ENCODE measurements at places on chromosomes 2 and 18. TPM values are rescaled to one million over a fixed set of nuclear protein-coding genes. Genes with fewer than 3 reads are reported as not detected.
A peak's percentile ranks its signal among the peaks of the same experiment; 100 is the strongest.

RFX8 gene
- 0.14 TPM for total RNA-seq

ELOA2 gene
- total RNA-seq, result not detected

GRCh38 chr18:47113796-47114540 is 36.3 kb downstream of the HDHD2 start:
- no peak overlapping the region for H3K27ac ChIP-seq
- peaks cover 33% of the 10 kb centered on the region for H3K36me3 ChIP-seq
- H3K27me3 ChIP-seq, result no peaks in the 10 kb centered on the region
- no peak overlapping the region for H3K4me3 ChIP-seq
- no peak for DNase-seq
- peaks cover 8% of the 10 kb centered on the region for H3K4me1 ChIP-seq

DNA sequence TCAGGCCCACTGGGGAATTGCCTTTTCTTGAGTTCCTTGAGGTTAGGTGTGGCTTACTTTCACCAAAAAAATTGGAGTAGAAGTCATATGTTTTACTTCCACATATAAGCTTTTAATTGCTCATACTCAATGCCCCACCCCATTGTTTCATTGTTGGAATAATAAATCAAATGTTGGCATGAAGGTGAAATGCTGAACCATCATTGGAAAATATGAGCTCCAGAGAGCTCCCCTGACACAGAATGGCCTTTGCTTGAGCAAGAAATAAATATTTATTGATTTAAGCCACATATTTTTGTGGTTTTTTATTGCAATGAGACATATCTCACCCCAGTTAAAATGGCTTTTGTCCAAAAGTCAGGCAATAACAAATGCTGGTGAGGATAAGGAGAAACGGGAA is 167.3 kb upstream of the SRD5A2 start:
- H3K27me3 ChIP-seq, result no peaks in the 10 kb centered on the region
- no peaks in the 10 kb centered on the region for H3K4me1 ChIP-seq
- DNase-seq, result no peak
- no peak overlapping the region for H3K4me3 ChIP-seq
- no peaks in the 10 kb centered on the region for H3K36me3 ChIP-seq

DNA sequence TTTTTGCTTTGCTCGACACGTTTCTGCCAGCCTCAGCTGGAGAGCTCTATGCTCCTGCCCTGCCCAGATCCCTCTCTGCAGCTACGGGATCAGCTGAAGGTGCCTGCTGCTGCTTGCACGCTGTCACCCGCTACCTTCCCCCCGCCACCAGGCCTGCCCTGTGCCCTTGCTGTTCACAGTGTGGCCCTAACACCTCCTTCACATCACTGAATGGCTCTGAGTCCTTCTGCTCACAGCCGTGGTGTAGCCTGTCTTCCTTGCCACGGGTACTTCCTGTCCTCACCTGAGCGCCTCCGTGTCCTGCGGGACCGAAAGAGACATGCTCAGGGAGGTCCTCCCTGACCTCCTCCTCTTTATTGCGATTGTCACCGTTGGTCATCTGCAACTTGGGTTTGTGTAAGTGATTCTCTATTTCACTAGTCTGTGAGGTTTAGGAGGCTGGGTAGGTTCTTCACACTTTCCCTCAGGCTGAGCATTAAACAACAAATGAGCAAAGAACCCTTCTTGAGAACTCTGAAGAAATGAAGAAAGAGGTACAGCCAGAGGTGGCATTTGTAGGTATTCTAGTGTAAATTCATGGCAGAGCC is 127.5 kb downstream of the NCK2 start:
- no peaks in the 10 kb centered on the region for H3K36me3 ChIP-seq
- no peak overlapping the region for H3K4me3 ChIP-seq
- H3K27ac ChIP-seq, result no peak overlapping the region
- no peaks in the 10 kb centered on the region for H3K27me3 ChIP-seq
- DNase-seq, result no peak

RFTN2 gene
- 10.5 TPM for total RNA-seq

ZNF512 gene
- 34.8 TPM for total RNA-seq

GRCh38 chr18:8773980-8774379 is 68.6 kb downstream of the MTCL1 start:
- H3K36me3 ChIP-seq, result no peaks in the 10 kb centered on the region
- peaks cover 4% of the 10 kb centered on the region for H3K27me3 ChIP-seq
- peak; percentile 62 for DNase-seq
- H3K4me1 ChIP-seq, result no peaks in the 10 kb centered on the region
- H3K4me3 ChIP-seq, result no peak overlapping the region
- no peak overlapping the region for H3K27ac ChIP-seq

DNA sequence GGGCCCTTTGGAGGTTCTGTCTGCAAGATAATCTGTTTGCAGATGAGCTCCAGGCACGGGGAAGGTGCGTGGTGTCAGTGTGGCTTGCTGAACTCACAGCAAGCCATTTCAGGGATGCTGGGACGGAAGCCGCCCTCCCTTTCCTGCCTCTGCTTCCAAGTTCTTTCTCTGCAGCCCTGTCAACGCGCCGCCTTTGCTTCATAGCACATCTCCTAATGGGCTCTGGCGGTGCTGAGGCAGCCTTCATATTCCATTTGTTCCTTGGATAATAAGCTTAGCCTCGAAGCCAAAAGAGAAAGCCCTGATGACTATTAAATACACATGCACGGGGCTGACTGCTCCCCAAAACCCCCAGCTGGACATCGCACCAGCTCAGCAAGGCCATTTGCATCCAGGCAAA is 81.7 kb upstream of the TAF1B start:
- H3K4me3 ChIP-seq, result no peak overlapping the region
- no peaks in the 10 kb centered on the region for H3K36me3 ChIP-seq
- H3K27me3 ChIP-seq, result no peaks in the 10 kb centered on the region
- H3K27ac ChIP-seq, result no peak overlapping the region
- DNase-seq, result no peak
- H3K4me1 ChIP-seq, result no peaks in the 10 kb centered on the region

SP140 gene
- total RNA-seq, result 0.06 TPM

CNRIP1 gene
- total RNA-seq, result 16.6 TPM

DNA sequence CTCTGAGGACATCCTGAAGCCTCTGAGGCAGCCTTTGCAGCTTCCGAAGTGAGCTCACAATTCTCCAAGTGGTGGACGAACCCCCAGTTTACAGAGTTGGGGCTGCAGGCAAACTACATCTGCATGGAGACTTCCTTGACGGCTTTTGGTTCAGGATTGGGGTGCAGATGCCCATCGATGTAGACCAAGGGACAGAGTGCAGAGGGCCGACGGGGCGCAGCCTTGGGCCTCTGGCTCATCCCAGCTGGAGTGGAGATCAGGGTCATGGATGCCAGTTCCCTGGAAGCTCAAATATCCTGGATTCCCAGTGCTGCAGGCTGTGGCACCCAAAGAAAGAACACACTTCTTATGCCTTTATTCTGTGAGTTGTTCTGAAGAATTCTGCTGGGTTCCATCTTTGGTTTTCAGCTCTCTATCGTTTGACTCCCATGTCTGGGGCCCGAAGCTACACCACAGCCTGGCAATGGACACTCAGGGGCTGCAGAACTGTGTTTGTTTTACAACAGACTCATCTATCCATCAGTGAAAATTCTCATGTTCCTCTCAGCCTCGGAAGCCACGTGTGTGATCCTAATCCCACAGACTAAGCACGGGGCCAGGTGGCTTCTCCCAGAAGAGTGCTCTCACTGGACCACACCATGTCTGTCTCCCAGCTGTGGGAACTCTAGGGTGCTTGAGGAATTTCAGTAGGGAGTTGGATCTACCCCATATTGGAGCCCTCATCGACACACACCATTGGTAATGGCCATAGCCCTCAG is 414.1 kb upstream of the MYT1L start:
- no peaks in the 10 kb centered on the region for H3K27me3 ChIP-seq
- DNase-seq, result no peak
- no peaks in the 10 kb centered on the region for H3K36me3 ChIP-seq
- H3K4me1 ChIP-seq, result no peaks in the 10 kb centered on the region

SFTPB gene
- not detected for total RNA-seq

BCL11A gene
- 2.9 TPM for total RNA-seq

LRRC30 gene
- not detected for total RNA-seq

GRCh38 chr2:219722276-219722879 is 94.9 kb downstream of the SLC4A3 start:
- no peak for DNase-seq
- no peak overlapping the region for H3K27ac ChIP-seq
- no peaks in the 10 kb centered on the region for H3K36me3 ChIP-seq

DNA sequence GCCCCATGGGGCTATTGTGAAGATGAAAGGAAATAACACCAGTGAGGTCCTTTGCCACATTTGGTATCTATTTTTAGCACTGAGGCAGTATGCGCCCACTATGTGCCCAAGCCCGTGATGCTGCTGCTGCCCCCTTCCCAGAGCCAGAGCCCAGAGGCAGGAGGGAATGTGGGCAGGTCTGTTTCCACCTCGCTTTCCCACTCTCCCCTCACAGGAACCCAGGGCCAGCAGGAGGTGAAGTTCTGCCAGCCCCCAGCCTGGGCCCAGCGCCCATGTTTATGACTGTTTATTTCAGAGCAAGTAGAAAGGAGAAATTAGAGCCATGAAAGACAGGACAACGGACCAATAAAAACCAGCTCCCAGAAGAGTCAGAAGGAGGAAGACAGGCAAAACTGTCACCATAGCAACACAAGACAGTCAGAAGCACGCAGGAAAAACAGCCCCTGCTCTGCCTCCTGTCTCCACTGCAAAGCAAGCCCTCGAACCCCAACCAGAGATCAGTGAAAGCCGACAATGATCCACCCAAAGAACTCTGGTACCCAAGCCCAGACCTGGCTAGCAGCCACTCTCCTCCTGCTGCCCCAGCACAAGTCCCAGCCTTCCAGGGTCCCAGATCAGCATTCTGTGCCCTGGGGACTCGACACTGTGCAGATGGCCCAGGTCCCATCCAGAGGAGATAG is 1.4 kb downstream of the CYRIA start:
- H3K4me1 ChIP-seq, result peaks cover 56% of the 10 kb centered on the region
- H3K27ac ChIP-seq, result peak overlapping the region; percentile 69
- H3K36me3 ChIP-seq, result no peaks in the 10 kb centered on the region
- H3K4me3 ChIP-seq, result peak overlapping the region; percentile 79
- peak; percentile 89 for DNase-seq
- H3K27me3 ChIP-seq, result no peaks in the 10 kb centered on the region

SERPINB13 gene
- total RNA-seq, result not detected

PDCD1 gene
- 0.23 TPM for total RNA-seq

MRPL33 gene
- 1,020 TPM for total RNA-seq

LCT gene
- total RNA-seq, result not detected

CD8B gene
- total RNA-seq, result 0.49 TPM

DNA sequence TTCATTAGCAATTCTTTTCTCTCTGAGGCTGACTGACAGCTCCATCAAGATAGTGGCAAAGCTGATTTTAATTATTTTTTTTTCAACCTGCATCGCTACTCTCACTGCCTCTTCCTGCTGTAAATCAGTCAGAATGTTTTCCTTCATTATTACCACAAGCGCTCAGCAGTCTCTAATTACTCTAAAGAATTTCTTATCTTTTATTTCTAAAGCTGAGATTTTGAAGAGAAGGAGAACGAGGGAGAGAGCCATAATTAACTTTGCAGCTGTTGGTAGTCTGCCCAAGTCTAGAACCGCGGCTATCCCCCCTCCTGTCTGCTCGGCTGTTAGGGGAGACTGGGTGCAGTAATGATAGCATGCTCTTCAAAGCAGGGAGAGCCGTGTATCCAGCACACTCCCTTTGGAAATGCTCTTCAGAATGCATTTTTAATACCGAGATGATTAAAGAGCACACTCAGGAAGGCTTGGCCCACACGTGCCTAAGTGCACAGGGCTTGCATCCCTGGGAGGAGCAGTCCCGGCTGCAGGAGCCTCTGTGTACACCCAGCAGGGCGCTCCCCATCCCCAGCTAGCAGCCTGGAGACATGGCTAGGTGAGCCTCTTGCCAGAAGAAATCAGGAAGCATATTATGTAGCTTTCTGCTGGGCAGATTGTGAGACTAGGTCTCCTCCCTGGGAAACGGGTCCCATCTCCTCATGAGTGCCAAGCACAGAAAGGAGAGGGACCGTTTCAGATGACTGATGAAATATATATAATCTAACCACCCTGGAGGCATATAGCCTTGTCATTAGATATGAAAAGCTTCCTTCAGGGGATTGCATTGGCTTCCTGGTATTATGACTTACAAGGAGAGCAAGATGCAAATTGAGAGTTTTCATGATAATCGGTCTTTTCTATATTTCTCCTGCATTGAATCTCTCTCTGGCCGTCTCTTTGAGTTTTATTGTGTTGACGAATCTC is 555.2 kb downstream of the CMPK2 start:
- no peak overlapping the region for H3K27ac ChIP-seq
- no peaks in the 10 kb centered on the region for H3K27me3 ChIP-seq
- no peaks in the 10 kb centered on the region for H3K36me3 ChIP-seq
- H3K4me3 ChIP-seq, result no peak overlapping the region

- DNase-seq, result no peak
- no peak overlapping the region for H3K4me3 ChIP-seq
- H3K36me3 ChIP-seq, result no peaks in the 10 kb centered on the region
Measured at GRCh38 chr2:199309411-199309810, 148.3 kb downstream of the SATB2 start.

FAM136A gene
- 23.2 TPM for total RNA-seq

DNA sequence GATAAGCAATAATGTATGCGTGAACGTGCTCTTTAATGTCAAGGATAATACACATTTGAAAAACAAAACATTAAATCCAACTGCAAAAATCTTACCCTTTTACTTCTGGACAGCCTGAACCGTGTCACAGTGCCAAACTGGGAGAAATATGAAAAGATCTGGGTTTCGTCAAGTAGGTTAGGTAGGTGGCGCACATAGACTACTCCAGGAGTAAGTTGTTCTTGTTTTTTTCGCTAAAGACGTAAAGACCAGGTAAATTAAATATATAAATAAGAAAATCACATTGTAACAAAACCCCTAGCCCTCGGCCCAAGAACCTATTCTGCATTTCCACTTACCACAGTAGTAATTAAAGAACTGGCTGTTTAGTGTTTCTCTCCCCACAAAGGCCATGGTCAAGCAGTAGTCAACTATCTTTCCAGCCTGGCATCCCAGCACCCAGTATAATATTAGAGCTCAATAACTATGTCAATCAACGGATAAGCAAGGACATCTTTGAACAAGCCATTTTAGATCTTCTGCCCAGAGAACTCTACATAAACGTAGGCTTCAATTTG is 1.1 kb downstream of the NIFK start:
- no peaks in the 10 kb centered on the region for H3K36me3 ChIP-seq
- H3K4me1 ChIP-seq, result peaks cover 13% of the 10 kb centered on the region
- DNase-seq, result no peak
- H3K27me3 ChIP-seq, result no peaks in the 10 kb centered on the region

GRCh38 chr2:188494906-188495305 is 203.2 kb downstream of the GULP1 start:
- DNase-seq, result no peak
- no peaks in the 10 kb centered on the region for H3K36me3 ChIP-seq
- H3K4me3 ChIP-seq, result no peak overlapping the region
- H3K27ac ChIP-seq, result no peak overlapping the region
- peaks cover 12% of the 10 kb centered on the region for H3K4me1 ChIP-seq
- H3K27me3 ChIP-seq, result no peaks in the 10 kb centered on the region

- H3K4me3 ChIP-seq, result no peak overlapping the region
- DNase-seq, result no peak
- H3K27ac ChIP-seq, result peak overlapping the region; percentile 78
- no peaks in the 10 kb centered on the region for H3K27me3 ChIP-seq
Measured at GRCh38 chr18:76476665-76477561, 18.1 kb downstream of the ZNF516 start.

FAM124B gene
- 0.57 TPM for total RNA-seq
